Stimulated activated CD4-positive, alpha-beta T cell treated with anti-CD3 and anti-CD28 coated beads, Interleukin-4, amount 100 ng/mL, for 4 hours (primary cell): ENCODE measurements at places on chromosomes 3 and 15.

- DNase-seq: no peak
Measured at GRCh38 chr3:124764746-124765145, 34.5 kb downstream of the UMPS start.

DNA sequence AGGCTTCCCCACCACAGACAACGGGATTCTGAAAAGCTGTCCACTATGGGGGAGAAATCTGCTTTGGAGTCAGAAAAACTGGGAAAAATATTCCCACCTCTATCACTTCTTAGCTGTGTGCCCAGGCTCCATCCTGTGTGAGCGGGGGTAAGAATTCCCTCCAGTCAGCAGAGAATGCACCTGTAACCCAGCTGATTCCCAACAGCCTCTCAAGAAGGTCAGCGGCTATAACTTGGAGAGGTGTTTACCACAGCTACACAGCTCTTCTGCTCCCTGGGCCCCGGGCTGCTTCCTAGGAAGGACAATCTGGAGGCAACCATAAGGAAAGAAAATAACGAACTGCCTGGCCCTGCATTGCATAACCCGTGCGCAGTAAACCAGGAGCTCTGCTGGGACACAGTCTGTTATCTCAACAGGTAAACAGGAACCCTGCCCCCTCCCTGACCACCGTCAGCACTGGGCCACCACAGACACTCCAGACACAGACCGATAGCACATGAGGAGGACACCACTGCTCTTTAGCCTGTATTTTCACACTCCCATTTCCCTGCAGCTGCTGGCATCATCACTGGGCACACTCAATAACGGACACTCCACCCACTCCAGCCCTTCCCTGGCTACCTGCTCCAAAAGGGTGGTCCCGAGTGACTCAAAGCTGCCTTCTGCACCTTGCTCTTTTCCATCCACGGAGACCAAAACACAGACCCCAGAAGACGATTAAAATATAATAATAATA lies 2.1 kb downstream of the RAB43 start:
- DNase-seq: no peak

- DNase-seq: no peak
Measured at GRCh38 chr3:109050591-109051167, 67.3 kb downstream of the MORC1 start.

- DNase-seq: no peak
Measured at GRCh38 chr3:28835751-28836150, 445.1 kb upstream of the RBMS3 start.

- DNase-seq: no peak
Measured at GRCh38 chr3:89278302-89279025, 171.0 kb downstream of the EPHA3 start.

DNA sequence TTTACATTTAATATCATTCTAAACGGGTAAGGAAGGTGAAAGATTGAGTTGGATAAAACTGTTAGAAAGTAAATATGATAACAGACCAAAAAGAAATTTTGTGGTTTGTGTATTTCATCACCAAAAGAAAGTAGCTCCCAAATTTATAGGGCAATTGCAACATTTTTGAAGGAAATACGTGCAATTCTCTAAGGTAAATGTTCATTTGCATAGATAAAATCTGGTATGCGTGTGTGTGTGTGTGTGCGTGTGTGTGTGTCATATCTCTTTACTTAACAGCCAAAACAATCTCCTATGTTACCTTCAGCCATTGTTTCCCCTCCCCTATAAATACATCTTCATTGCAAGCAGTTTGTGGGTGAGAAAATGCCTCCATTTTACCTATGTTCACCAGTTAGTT lies 208.4 kb downstream of the TNIK start:
- no peak for DNase-seq

- DNase-seq: no peak
Measured at GRCh38 chr3:129950318-129951046, 24.0 kb upstream of the TRH start.

GRCh38 chr15:44542596-44542995 lies 5.6 kb downstream of the EIF3J start:
- no peak for DNase-seq

DNA sequence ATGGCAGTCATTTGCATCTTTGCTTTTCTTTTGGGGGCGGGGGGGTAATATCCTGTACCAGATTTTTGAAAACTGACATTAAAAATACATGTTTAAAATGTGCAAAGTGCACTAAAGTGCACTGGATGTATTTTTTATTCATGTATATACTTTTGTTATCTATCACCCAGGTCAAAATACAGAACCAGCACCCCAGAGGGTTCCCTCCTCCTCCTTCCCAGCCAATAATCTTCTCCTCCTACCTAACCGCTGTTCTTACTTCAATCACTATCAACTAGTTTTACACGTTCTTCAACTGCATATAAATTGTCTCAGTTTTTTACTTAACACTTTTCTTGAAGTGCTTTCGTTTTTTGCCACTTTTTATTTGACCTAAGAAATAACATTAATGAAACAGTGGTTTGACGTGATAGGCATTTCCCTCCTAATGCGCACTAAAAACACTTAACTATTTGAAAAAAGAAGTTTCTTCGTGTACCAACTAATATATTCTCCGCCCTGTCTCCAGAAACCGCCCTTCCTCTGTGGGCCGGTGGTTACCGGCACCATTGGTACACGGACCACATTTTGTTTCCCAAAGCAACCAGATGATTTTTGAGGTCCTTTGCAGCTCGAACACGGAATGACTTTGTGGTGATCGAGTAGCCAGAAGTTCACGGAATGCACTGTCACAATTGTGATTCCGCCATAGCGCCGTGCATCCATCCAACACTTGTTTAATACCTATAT lies 836 bp upstream of the AKAP13 start:
- peak; percentile 16 for DNase-seq

DNA sequence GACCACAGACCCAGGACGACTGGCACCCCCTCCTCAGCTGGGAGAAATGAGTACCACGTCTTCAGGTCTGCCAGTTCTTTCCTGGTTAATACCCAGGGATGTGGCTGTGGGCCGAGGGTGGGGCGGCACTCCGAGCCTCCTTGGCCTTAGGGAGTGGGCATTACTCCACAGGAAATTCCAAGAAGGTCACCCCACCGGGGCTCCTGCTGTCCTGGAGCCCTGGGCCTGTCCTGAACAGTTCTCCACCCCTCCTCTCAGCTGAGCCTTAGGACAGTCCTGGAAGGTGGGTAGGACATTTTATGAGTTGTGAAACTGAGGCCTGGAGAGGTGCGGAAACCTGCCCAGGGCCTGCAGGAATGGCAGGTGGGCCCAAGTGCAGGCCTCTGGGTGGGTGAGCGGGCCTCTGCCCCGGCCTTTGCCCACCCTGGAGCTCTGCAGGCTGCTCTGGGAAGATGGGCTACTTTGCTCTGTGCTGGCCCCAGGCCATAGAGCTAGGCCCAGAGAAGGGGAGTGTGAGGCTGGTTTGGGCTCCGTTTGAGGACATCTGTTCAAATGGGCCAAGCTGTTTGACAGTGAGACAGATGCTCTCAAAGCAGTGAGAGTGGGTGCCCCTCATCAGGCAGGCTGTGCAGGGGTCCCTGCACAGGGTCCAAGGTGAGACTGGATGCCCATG lies 103.1 kb downstream of the TMEM266 start:
- no peak for DNase-seq

DNA sequence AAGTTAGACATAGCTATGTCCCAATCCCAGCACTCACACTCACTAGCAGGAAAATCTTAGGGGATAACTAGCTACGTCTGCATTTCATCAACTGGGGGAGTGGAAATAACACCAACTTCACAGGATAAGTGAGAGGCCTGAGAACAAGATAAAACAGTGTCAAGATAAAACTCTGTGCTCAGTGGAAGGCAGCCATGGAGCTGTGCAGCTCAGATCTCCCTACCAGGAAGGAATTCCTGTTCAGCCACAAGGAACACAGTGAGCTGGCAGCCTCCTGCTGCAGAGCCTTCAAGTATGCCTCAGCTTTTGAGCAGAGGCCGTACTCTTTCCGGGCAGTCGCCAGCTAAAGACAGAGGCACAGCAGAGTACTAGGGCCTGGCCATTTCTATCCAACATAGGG lies 115.8 kb upstream of the TOPAZ1 start:
- DNase-seq: no peak

DNA sequence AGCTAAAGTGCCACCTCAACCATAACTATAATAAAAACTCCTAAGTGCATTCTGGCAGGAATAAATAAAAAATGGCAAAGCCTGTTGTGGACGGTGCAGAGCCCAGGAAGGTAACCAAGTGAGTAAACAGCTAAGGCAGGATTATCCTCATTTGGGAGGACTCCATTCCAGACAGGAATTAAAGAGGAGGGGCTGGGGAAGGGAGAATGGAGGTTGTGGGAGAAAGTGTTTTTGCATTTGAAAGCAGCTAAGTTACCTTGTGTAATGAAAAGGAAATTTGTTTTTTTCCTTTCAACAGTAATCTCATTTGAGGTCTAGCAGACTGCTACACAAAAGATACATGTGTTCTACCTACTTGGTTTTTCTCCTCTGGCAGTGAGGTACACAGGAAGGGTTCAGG lies 248.5 kb downstream of the TIGIT start:
- no peak for DNase-seq

- no peak for DNase-seq
Measured at GRCh38 chr15:68419301-68420175, 12.4 kb downstream of the ITGA11 start.
